ENCODE measurements at places on chromosomes 1 and 21.
A peak's percentile ranks its signal among the peaks of the same experiment; 100 is the strongest.

- DNase-seq: peak; percentile 92
Observed at GRCh38 chr1:31762726-31763670, 1.1 kb downstream of the ADGRB2 start.

GRCh38 chr1:172293429-172293828, 127.1 kb upstream of the C1orf105 start:
- DNase-seq: no peak

- no peak for DNase-seq
Observed at GRCh38 chr1:196152086-196152485, 456.2 kb downstream of the KCNT2 start.

DNA sequence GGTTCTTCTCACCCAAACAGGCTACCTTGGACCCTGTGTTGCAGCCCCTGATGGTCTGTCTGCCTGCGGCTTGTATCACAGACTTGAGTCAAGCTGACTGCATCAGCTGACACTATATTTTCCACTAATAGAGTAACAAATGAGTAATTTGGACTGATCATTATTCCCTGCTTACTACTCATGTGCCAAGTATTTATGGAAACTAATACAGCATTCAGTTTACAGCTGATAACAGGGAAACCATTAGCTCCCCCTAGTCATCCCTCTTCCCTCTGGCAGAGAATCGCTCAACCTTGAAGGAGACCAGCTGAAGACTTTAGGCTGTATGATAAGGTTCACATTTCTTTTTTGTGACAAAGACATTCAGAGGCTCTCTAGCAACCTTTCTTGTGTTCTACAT, 116.6 kb upstream of the SYT6 start:
- DNase-seq: no peak

DNA sequence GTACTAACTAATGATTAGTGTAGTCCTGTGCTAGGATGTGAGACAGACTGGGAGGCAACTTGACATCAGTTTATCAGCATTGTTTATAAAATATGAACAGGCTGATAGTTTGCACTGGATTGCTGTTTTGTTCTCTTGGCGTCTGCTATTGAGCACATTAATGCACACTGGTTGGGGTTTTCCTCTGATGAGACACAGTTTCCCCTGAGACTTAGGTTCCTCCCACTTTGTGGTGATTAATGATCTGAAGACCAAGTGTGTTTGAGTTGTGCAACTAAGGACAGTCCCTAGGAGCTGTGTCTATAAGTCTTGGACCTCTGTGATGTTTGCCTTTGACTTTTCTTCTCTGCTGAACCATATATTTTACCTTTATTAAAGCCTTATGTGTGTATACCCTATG, 1015.4 kb downstream of the AMY1C start:
- no peak for DNase-seq

- DNase-seq: no peak
Observed at GRCh38 chr1:228650946-228651345, 84.3 kb upstream of the RHOU start.

GRCh38 chr1:170530972-170531757, 801 bp upstream of the GORAB start:
- no peak for DNase-seq

- DNase-seq: no peak
Observed at GRCh38 chr1:108070662-108071061, 105.7 kb upstream of the VAV3 start.

DNA sequence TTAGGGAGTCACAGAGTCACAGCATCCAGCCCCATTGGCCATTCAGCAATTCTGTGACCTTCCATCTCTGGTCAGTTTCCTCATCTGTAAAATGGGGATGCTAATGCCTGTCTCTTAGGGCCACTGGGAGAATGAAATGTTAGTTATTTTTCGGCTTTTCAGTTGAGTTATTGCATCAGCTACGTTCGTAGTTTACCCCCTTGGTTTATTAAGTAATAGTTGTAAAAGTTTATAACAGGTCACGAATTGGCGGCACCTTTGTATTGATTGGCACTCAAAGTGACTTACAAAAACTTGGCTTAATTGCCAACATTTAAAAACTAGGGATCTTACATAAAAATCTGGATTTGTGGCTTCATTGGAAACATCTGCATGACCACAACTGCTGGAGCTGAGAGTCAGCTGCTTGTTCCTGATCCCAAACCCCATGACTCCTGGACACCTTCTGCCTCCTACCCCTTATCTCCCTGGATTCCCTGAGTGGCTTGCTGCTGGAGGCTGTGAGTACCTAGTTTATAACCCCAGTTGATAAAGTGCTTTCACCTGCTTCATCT, 23.0 kb upstream of the SLC1A7 start:
- DNase-seq: no peak

- no peak for DNase-seq
Observed at GRCh38 chr1:30764396-30764795, 6.8 kb upstream of the LAPTM5 start.

- DNase-seq: no peak
Observed at GRCh38 chr1:214637722-214638458, 34.9 kb downstream of the CENPF start.

GRCh38 chr1:167427848-167428247, 90.5 kb downstream of the CD247 start:
- DNase-seq: no peak

GRCh38 chr1:47992720-47993415, 4.3 kb downstream of the TRABD2B start:
- DNase-seq: no peak

DNA sequence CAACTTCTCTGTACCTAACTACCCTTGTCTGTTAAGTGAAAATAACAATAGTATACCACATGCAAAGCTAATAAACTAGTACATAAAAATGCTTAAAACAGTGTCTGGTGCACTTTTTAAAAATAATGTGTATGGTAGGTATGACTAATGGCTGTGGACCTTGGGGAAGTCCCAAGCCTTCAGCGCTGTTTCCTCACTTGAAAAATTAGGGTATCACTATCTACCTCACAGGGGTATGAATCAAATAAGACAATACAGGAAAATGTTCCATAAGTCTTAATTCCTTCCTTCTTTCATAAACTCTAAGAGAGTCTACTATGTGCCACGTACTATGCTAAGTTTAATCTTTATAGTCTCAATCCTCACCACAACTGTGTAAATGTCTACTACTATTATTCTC, 32.0 kb downstream of the EGLN1 start:
- no peak for DNase-seq

DNA sequence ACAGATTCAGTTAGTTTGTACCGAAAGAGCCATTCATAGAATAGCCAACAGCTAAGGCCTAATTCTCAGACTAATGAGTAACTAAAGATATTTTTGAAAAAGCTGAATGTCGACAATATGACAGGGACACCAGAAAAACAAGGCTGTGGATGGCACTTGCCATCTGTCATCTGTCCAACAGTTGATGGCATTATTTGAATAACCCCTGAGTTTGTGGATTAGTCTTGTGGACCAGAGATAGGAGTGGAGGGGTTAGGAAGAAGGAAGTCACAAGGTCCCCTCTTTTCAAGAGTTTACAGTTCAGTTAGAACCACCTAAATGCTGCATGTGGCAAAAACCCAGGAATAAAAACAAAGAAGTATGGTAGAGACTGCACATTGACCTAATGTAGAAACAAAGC, 356.5 kb upstream of the DUSP10 start:
- no peak for DNase-seq

GRCh38 chr1:169565335-169566271, 20.7 kb downstream of the F5 start:
- no peak for DNase-seq

- no peak for DNase-seq
Observed at GRCh38 chr21:36698981-36699545, at the start of gene SIM2. Gene SIM2 (plus strand): TSS chr21:36699115. CDS start chr21:36699747, 632 bp downstream.

DNA sequence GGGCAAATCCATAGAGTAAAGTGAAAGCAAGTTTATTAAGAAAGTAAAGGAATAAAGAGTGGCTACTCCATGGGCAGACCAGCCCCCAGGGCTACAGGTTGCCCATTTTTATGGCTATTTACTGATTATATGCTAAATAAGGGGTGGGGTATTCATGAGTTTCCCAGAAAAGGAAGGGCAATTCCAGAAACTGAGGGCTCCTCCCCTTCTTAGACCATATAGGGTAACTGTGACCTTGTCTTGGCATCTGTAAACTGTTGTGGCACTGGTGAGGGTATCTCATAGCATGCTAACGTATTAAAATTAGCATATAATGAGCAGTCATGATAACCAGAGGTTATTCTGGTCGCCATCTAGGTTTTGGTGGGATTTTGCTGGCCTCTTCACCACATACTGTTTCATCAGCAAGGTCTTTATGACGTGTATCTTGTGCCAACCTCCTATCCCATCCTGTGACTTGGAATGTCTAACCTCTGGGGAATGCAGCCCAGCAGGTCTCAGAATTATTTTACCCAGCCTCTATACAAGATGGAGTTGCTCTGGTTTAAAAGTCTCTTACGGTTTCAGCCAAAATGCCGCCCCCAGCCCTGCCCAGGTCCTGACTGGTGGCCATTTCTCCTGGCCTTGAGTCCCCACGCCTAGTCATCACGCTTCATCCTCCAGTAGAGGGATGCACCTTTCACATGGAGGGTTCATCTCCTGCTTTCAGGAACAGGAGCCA, 982 bp upstream of the TRIM17 start:
- DNase-seq: no peak

GRCh38 chr1:159000625-159001024, 9.1 kb upstream of the IFI16 start:
- DNase-seq: peak; percentile 42

GRCh38 chr1:66521721-66522365, 12.1 kb upstream of the SGIP1 start:
- no peak for DNase-seq

GRCh38 chr1:2917284-2917683, 104.0 kb upstream of the ACTRT2 start:
- no peak for DNase-seq

DNA sequence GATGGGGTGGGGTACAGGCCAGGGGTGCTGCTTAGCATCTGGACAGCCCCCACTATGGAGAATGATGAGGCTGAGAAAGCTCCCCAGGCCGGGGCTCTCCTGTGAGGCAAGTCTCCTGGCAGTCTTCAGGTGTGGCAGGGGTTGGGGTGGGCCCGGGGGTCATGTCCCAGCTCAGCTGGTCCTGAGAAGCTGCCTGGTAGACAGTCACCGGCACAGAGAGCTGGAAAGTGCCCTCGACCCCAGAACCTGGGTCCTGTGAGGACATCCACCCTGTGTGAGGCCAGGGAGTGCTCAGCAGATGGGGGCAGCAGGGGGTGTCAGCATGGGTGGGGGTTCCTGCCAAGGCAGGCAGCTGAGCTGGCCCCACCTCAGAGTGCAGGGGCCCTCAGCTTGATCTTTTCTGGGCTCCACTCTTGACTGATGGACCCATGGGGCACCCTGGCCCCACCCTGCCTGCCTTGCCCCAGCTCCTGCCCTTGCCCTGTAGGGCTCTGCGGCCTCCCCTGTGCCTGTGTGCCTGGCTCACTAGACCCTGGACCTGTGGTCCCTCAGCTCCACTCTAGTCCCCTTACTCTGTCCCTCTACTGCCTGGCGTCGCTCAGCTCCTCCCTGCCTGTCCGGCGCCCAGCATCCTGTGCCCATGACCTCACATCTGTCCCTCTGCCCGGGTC, 5.8 kb downstream of the IBA57 start:
- peak; percentile 77 for DNase-seq

DNA sequence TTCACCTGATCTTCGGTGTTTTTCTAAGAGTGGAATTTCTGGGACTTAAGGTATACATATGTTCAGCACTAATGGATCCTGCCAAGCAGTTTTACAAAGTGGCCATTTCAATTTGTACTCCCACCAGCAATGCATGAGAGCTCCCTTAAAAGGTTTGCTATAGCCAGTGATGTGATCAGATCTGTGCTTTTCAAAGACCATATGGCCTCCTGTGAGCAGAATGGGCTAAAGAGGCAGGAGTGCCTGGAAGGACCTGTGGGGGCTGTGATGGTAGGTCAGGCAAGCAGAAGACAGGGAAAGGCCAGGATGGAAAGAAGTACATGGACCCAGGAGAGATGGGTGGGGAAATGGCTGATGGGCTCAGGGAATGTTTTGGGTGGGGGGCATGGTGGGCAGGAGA, 252.7 kb downstream of the DISC1 start:
- DNase-seq: no peak

- no peak for DNase-seq
Observed at GRCh38 chr1:88780485-88780884, 96.4 kb downstream of the PKN2 start.

GRCh38 chr1:159916242-159917051, 8.9 kb downstream of the TAGLN2 start:
- no peak for DNase-seq

GRCh38 chr1:119946724-119947123, 50.4 kb upstream of the ADAM30 start:
- DNase-seq: no peak

DNA sequence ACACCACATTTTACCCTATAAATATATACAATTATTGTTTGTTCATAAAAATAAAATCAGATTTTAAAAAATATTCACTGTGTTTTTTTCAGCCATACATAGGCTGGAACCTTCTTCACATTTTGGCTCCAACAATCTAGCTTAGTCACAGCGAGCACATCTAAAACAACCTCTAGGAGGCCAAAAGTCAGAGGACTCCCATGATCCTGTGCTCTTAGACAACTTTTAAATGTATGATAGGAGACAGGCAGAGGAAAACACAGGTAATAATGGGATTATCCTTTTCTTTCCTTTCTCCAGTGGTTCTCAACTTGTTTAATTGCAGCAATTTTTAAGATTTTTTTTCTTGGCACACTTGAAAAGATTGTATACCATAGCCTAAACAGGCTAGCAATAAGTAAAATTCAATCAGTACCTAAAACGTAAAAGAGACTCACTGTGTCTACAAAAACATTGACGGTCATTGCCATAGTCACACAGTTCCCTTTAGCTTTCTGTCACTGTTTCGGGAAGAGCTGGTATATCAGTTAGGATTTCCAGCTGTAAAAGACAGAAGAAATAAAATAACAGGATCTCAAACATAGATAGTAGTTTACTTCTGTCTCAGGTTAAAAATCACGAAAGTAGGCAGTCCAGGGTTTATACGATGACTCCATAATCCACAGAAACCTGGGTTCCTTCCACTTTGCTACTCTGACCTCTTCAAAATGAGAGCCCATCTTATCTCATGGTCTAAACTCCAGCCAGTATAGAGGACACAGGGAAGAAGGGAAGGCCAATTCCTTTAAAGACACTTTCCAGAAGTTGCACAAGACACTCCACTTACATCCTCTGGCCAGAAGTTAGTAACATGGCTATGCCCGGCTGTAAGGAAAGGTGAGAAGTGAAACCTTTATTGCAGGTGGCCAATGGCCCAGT, 39.2 kb upstream of the CR1L start:
- no peak for DNase-seq

DNA sequence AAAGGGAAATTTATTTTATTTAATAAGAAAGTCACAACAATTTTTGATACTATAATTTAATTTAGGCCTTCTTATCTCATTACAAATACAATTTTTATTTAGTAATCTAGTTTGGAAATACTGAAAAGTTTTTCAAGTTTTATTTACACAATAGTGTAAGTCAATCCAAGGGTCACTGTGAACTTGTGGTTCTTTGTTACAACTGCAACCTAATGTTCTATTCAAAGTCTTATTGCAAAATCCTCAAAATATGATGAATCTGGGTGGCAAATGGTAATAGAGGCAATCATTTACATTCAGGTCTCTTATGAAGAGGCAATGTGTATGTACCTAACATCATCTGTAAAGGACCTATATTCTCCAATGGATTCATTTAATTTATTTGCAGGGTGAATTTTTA, 421.2 kb downstream of the DPYD start:
- no peak for DNase-seq
